ENCODE measurements at places on chromosomes 12 and 14.

- no peak for DNase-seq
Measured at GRCh38 chr12:19482551-19483109, 43.3 kb downstream of the AEBP2 start.

DNA sequence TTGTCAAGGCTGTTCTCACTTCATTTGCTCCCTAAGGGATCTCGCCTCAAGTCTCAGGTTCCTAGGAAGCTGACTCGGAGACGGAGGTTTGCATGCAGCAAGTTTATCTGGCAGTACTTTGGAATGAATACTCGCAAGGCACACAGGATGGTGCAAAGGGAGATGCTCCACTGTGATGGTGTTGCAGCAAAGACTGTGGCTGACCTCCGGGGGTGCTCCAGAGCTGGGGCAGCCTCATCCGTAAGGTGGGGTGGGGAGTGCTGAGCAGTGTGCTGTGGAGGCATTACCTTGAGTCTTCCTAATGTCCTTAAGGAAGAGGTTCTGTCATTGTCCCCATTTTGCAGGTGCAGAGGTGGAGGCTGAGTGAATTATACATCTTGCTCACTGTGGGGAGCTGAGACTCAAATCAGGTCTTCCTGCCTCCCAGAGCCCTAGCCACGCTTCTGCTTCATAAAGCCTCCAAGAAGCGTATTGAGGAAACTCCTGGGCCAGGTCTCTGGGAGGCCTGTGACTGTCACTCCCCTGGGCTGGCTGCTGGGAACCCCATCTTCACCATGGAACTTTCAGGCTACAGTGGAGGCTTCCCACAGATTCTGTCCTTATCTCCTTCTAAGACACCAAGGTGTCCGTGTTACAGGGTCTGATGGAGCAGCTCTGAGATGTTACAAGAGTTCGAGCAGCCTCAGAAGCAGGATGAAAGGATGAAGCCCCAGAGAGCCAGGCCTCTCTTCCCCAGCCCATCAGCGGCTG, 39.5 kb downstream of the GALNT16 start:
- DNase-seq: no peak

- peak; percentile 76 for DNase-seq
Measured at GRCh38 chr12:127559349-127560040, 707.5 kb upstream of the TMEM132C start.

DNA sequence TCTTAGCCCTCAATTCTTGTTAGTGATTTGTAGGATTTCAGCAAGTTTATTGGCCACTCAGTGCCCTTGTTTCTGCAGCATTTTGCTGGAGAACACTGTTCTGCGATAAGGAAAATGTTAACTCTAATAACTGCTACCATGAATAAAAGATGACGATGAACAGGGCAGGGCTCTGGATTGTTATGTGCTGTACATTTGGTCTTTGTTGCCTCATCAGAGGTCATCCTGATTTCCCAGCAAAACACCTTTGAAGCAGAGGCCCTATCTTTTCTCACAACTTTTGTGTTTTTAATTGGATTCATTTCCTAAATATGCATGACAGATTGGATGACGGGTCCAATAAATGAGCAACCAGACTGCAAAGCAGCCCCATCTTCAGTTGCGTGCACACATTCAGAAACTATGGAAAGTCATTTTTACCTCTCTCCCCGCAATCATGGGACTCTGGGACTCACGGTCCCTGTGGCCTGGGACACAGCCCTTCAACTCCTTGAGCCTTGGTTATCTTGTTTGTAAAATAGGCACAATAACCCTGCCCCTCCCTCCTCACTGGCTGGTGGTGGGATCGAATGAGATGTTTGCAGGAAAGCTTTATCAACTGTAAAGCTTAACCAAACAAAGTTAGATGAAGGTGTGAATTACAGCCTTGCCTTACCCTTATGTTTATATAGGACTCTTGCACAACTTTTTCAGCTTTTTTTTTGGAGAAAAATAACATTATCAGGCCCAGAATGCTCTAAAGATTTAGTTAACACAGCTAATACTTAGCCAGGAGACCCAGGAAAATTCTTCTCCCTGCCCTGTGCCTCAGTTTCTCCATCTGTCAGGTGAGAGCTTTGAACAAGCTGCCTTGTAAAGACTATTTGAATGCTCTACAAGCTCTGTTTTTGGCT, 45.4 kb downstream of the RPH3A start:
- DNase-seq: no peak

DNA sequence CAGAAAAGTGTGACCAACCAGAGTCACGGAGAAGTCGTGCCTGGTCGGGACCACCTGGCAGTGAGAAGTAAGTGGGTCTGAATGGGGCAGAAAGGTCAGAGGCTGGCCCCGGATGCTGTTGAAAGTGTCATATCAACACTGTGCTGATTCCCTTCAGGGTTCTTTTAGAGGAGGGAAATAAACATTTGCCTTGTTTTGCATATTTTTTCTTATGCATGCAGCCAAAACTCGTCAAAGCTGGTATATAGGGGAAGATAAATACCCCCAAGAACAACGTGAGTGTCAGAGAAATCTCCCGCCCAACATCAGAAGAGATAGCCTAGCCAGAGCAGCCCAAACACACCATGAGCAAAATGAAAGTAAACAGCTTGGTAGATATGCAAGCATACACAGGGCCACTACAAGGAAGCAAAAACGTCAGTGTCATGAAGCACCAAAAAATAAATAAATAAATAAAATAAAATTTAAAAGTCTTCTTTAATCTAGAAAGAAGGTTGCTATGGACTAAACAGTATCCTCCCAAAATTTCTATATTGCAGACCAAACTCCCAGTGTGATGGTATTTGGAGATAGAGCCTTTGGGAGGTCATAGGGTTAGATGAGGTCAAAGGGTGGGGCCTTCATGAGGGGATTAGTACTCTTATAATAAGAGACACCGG, 22.1 kb downstream of the EIF5 start:
- DNase-seq: no peak

DNA sequence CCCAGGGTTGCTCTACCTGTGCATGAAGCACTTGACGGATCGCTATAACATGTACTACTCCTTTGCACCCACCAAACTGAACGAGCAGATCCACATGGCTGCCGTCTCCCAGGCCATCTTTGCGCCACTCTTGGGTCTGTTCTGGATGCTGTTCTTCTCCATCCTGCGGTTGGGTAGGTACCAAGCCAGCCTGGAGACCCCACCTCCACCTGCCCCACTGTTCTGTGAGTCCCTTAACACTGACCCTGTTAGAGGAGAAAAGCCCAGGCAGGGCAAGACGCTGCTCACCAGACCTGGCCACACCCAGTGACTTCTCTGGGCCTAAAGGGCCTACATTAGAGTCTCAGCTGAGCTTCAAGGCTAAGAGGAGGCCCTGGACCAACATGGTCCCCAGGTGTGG, 21.7 kb downstream of the NGB start:
- no peak for DNase-seq

DNA sequence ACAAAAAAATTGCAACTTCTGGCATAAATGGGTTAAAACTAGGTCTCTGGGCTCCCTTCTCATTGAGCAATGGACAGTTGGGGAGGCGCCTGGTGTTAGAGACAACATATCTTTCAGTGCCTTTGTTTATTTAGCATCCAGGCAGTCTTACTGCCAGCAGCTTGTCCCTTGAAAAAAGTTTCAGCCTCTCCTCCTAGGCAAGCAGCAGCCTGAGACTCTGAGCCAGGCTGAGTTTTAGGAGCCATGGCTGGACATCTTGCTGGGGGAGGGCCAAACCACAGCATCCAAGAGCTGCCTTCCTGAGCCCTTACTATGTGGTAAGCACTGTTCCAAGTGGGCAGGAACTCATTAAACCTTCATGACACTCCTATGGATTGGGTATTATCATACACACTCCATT, 10.1 kb upstream of the JDP2 start:
- peak; percentile 44 for DNase-seq

DNA sequence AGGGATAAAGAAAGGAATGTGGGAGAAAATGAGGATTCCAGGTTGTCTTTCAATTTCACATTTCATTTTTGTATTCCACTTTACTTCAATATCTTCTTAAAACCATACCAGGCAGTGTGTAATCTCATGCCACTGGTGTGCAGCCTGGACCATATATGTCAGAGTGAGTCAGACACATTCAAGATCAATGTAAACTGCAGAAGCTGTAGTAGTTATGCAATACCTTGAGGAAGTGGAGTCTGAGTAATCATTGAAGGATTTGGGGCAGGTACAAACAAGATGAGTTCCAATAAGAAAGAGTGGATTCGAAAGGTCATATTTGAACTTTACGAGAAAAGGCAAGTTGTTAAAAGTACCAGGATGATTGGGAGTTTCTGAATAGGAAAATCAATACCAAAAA, 14.1 kb downstream of the PLCZ1 start:
- DNase-seq: peak; percentile 18

- peak; percentile 26 for DNase-seq
Measured at GRCh38 chr14:99649219-99649618, 4.3 kb downstream of the HHIPL1 start.

DNA sequence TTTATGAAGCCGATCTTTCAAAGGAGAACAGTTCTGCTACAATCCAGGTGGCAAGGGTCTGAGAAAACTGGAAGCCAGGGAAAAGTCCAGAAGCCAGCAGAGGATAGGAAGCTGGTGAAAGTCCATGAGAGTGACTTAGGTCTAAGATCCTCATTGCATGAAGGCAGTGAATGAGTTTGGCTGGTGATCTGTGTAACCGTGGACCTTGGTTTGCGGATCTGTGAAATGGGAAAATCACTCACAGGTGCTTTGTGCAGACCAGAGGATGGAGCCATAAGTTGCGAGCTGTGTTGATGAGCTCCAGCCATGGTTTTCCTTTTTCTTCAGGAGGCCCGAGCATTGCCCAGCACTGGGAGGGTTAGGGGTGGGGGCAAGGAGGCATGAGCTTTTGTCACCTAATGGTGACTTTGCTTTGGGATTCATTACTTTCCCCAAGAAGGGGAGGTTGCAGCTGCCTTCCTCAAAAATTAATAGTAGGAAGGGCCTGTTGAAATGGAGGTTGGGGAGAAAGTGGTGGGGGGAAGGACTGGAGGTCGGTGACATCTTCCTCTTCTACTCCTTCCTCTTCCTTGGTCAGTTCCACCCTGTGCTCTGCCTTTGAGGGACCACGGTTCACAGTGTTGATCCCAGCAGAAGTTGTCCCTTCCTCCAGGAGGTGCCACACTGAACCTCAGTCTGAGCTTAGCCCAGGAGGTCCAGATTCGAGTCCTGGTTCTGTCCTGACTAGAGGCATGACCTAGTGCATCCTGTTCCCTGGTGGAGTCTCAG, 20.3 kb upstream of the SERPINA6 start:
- DNase-seq: no peak

GRCh38 chr14:60304509-60304908, 55.5 kb downstream of the PPM1A start:
- no peak for DNase-seq

DNA sequence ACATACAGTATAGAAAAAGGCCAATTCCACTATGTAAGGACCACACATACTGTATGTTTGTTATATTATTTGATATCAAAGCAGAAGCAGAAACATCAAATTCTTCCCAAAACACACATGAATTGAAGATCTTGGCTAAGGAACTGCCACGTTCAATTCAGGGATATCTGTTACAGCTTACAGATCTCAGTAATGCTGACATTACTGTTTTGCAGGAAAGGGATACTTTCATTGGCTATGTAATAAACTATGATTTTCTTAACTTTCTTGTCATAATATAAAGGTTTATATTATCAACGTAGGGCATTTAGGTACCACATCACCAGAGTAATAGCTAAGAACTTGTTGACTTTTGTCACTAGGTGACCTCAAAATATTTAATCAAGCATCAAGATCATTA, 148.5 kb downstream of the PAX9 start:
- no peak for DNase-seq

DNA sequence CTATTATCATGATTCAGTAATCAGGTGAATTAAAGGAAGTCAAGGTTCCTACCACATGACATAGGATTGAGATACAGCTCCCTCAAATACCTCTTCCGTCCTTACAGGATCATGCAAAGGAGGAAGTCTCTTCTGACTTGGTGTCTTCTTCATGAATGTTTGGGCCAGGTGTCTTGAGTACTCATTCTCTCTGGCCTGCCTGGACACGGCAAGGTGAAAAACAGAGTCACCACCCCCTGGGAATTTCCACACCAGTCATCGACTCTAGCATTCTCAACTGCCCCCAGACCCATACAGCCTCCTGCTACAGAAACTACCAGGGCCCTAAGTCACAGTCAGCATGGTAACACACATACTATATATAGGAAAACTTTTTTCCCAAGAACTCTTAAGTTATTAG, 44.9 kb upstream of the LTBP2 start:
- DNase-seq: no peak

DNA sequence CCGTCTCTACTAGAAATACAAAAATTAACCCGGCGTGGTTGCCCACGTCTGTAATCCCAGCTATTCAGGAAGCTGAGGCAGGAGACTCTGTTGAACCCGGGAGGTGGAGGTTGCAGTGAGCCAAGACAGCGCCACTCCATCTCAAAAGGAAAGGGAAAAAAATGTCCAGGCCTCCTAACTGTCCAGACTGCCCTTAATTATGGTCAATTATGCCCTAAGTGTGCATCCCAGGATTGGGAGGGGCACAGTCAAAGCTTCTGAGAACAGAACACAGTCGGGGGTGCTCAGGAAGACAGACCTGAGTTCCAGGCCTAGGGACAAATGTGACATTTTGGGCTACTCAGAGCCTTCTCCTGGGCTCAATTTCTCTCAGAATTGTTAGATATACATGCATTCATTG, 31.8 kb upstream of the SMUG1 start:
- DNase-seq: no peak

DNA sequence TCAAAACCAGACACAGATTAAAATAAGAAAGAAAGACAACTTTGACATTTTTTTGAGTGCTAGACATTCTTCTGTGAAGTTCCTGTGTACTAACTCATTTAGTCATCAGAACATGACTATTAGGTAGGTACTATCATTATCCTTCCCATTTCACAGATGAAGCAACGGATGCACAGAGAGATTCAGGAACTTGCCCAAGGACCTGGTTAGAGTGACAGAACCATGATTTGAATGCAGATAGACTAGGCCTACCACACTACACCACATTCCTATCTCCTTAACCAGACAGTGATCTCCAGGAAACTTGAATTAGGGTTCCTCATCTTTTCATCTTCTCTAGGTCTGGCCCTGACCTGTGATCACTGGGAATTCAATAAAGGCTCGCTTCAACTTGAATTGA, 54.4 kb upstream of the MED13L start:
- DNase-seq: no peak

DNA sequence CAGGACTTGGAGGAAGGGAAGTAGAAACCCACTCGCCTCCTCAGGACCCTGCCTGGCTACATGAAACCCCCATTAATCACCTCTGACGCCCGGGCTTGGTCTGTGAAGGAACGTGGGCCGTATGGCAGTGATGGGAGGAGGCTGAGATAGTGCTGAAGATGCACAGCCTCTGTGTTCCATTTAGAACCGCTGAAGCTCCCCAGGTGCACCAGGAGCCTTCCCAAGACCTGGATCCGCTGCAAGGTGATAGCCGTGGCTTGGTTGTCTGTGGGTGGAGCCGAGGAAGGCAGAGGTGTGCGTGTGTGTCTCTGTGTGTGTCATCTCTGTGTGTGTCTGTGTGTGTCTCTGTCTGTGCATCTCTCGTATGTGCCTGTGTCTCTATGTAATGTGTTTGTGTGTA, 293.1 kb downstream of the CACNA1C start:
- DNase-seq: no peak

DNA sequence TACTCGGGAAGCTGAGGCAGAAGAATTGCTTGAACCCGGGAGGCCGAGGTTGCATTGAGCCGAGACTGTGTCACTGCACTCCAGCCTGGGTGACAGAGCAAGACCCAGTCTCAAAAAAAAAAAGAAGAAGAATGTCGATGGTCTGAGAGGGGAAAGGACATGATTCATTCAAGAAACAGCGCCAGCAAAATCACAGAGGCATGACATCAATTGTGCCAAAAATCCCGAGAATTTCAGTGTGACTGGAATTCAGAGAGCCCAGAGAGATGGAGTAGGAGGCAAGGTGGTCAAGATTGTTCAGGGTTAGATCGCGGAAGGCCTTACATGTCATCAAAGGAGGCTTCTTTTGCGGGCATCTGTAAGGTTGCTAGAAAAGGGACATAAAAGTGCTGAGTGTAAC, 483.3 kb downstream of the VRK1 start:
- no peak for DNase-seq

Data from fibroblast of the conjunctiva (primary cell).